WTC11 (cell line): ENCODE measurements at places on chromosomes 11 and 22. TPM values are rescaled to one million over a fixed set of nuclear protein-coding genes. Genes with fewer than 3 reads are reported as not detected.

GRCh38 chr11:112368381-112368780, 107.7 kb upstream of the PLET1 start:
- no peak overlapping the region for H3K4me3 ChIP-seq
- H3K27me3 ChIP-seq = peaks cover 3% of the 10 kb centered on the region; the same call in 1 of the 2 replicates
- no peak overlapping the region for H3K27ac ChIP-seq
- DNase-seq = no peak
- H3K36me3 ChIP-seq = no peaks in the 10 kb centered on the region; the same call in 1 of the 2 replicates

DNA sequence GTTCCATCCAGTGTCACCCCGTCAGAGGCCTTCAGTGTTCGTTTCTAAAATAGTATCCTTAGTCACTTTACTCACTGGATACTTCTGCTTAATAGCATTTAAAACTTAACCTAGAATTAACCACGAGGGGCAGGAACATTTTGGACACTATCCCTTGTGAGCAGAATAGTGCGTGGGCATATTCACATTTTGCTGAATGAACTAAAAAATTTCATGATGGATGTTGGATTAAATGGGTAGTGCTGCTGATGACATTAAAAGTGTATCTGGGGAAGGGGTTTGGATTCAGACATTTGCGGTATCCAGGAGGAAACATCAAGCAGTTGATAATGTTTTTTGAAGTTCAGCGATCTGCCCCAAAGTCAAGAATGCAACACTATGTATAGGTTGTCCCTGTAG, 750 bp upstream of the NAT10 start:
- peak overlapping the region; percentile 94 for H3K4me3 ChIP-seq
- peaks cover 31% of the 10 kb centered on the region for H3K36me3 ChIP-seq
- no peaks in the 10 kb centered on the region for H3K27me3 ChIP-seq
- H3K4me1 ChIP-seq = peaks cover 18% of the 10 kb centered on the region
- H3K27ac ChIP-seq = peak overlapping the region; percentile 99
- DNase-seq = no peak

GRCh38 chr11:60703374-60703773, 4.0 kb downstream of the MS4A8 start:
- no peaks in the 10 kb centered on the region; the same call in 1 of the 2 replicates for H3K27me3 ChIP-seq
- H3K36me3 ChIP-seq = no peaks in the 10 kb centered on the region
- H3K4me3 ChIP-seq = no peak overlapping the region
- no peak for DNase-seq
- H3K4me1 ChIP-seq = peaks cover 7% of the 10 kb centered on the region

GRCh38 chr22:46576556-46577367, 39.3 kb upstream of the CELSR1 start:
- H3K27me3 ChIP-seq = peaks cover 3% of the 10 kb centered on the region; the same call in 1 of the 2 replicates
- DNase-seq = peak; percentile 43
- H3K27ac ChIP-seq = no peak overlapping the region
- H3K4me3 ChIP-seq = peak overlapping the region; percentile 76

DNA sequence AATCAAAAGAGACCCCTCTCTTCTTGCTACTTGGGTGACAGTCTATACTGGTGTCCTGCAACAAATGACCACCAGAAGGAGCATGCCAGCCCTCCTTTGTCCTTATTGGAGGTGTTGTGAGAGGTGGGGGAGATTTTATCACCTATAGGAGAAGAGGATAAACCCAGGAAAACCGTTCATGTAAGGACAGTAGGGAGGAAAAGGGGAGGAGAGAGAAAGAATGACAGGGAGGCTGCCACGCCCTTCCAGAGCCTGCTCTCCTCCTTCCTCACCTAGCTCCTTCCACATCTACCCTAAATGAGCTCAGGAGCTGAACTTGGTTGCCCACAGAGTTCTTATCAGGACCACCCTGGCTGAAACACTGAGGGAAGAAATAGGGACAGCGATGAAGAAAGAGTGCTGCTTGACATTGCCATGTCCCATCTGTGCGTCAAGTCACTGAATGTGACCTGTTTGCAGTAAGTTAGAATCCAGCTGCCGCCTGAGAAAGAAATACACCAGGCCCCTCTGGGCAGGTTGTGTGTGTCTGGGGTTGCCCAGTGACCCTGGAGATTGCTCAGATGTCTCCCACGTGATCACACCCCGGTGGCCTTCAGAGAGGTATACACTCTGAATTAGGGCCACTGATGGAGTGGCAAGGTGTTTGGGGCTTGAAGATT, 40.4 kb upstream of the ETS1 start:
- H3K4me3 ChIP-seq = no peak overlapping the region
- DNase-seq = no peak
- no peaks in the 10 kb centered on the region for H3K36me3 ChIP-seq
- no peak overlapping the region for H3K27ac ChIP-seq
- H3K4me1 ChIP-seq = peaks cover 46% of the 10 kb centered on the region

GRCh38 chr22:23786261-23786710, 480 bp upstream of the SMARCB1 start:
- H3K36me3 ChIP-seq = peaks cover 9% of the 10 kb centered on the region; the same call in 1 of the 2 replicates
- no peak for DNase-seq
- peaks cover 30% of the 10 kb centered on the region for H3K4me1 ChIP-seq
- no peaks in the 10 kb centered on the region for H3K27me3 ChIP-seq
- H3K4me3 ChIP-seq = peak overlapping the region; percentile 89
- H3K27ac ChIP-seq = peak overlapping the region; percentile 98

- H3K27ac ChIP-seq = no peak overlapping the region
- no peak for DNase-seq
Measured at GRCh38 chr11:89633135-89633705, 76.9 kb upstream of the TRIM77 start.

DNA sequence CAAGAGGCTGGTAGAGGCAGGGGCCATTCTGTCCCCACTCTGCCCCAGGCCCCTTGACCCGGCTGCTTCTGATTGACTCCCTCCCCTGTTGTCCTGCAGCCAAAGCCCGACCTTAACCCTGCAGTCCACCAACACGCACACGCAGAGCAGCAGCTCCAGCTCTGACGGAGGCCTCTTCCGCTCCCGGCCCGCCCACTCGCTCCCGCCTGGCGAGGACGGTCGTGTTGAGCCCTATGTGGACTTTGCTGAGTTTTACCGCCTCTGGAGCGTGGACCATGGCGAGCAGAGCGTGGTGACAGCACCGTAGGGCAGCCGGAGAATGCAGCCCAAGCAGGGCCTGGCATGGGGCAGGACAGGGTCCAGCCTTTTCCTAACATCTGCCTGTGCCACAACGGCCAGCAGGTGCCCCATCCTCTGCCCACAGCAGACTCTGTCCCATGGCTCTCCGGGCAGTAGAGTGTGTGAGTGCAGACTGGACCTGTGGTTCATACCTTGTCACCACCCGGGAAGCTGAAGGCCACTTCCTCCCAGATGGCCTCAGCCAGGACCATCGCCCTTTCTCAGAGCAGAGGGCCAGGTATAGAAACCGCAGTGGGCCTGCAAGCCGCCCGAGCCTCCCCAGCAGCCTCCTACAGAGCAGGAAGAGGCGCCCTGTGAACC, 26.8 kb upstream of the MGAT3 start:
- no peaks in the 10 kb centered on the region for H3K27me3 ChIP-seq
- H3K27ac ChIP-seq = no peak overlapping the region
- DNase-seq = no peak
- peaks cover 5% of the 10 kb centered on the region; the same call in 1 of the 2 replicates for H3K36me3 ChIP-seq

- peak overlapping the region; percentile 78 for H3K27ac ChIP-seq
- H3K4me3 ChIP-seq = no peak overlapping the region
- H3K27me3 ChIP-seq = no peaks in the 10 kb centered on the region; the same call in 1 of the 2 replicates
- DNase-seq = no peak
- peaks cover 39% of the 10 kb centered on the region for H3K4me1 ChIP-seq
Measured at GRCh38 chr11:45078236-45079074, 68.0 kb upstream of the PRDM11 start.

- H3K27ac ChIP-seq = no peak overlapping the region
- no peak for DNase-seq
- no peaks in the 10 kb centered on the region for H3K36me3 ChIP-seq
- peaks cover 22% of the 10 kb centered on the region for H3K4me1 ChIP-seq
Measured at GRCh38 chr11:4699697-4700435, 2.2 kb upstream of the OR51E2 start.

DNA sequence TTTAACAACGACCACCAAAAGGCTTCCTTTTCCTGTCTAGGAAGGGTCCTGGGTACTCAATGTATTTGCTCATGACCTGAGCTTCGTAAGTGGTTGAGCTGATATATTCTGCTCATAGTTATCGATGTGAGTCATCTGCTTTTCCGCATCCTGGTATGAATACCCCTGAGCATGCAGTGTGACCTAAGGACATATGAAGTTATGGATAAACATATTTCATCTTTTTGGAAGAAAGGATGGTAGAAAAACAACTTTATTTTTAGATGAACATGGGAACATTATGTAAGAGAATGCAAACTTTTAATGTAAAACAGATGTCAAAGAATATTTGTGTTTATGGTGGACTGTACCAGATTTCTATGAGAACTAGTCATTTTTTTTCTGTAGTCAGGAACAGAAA, 28.4 kb downstream of the TRPC6 start:
- H3K36me3 ChIP-seq = no peaks in the 10 kb centered on the region
- H3K4me1 ChIP-seq = no peaks in the 10 kb centered on the region
- no peak overlapping the region for H3K27ac ChIP-seq

- peaks cover 28% of the 10 kb centered on the region for H3K4me1 ChIP-seq
- H3K36me3 ChIP-seq = no peaks in the 10 kb centered on the region
- no peak overlapping the region for H3K27ac ChIP-seq
- no peak for DNase-seq
- no peak overlapping the region for H3K4me3 ChIP-seq
Measured at GRCh38 chr11:120216426-120217102, 5.7 kb downstream of the OAF start.

- peaks cover 38% of the 10 kb centered on the region for H3K4me1 ChIP-seq
- peaks cover 25% of the 10 kb centered on the region for H3K36me3 ChIP-seq
- H3K27ac ChIP-seq = no peak overlapping the region
- no peaks in the 10 kb centered on the region for H3K27me3 ChIP-seq
Measured at GRCh38 chr11:19853016-19853415, 140.4 kb downstream of the NAV2 start.

DNA sequence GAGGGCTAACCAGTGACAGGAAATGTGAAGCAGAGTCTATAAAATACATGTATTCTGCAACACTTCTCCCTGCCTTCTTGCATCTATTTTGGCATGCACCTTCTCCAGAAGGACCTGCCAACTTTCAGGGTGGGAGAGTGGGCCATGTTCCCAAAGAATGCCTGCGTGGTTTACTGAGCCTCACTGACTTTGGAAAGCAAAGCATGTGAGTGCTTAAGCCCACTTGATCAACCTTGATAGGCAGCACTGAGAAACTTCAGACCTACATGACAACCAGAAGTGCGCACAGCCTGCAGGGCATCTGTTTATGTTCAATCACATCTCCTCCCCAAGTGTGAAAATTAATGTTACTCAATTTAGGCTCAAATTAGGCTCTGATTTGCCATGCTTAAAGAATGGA, 69.2 kb downstream of the AMOTL1 start:
- H3K36me3 ChIP-seq = peaks cover 19% of the 10 kb centered on the region
- H3K4me1 ChIP-seq = no peaks in the 10 kb centered on the region
- DNase-seq = no peak
- no peak overlapping the region for H3K4me3 ChIP-seq

- H3K36me3 ChIP-seq = no peaks in the 10 kb centered on the region
- H3K4me1 ChIP-seq = peaks cover 15% of the 10 kb centered on the region
- H3K27me3 ChIP-seq = peaks cover 12% of the 10 kb centered on the region
- H3K27ac ChIP-seq = no peak overlapping the region
- no peak for DNase-seq
Measured at GRCh38 chr11:134363161-134363560, 31.4 kb downstream of the GLB1L2 start.

GRCh38 chr11:7509966-7510365, 3.8 kb upstream of the PPFIBP2 start:
- no peak overlapping the region for H3K4me3 ChIP-seq
- no peak for DNase-seq
- peaks cover 28% of the 10 kb centered on the region for H3K4me1 ChIP-seq
- no peak overlapping the region for H3K27ac ChIP-seq
- no peaks in the 10 kb centered on the region for H3K36me3 ChIP-seq

DNA sequence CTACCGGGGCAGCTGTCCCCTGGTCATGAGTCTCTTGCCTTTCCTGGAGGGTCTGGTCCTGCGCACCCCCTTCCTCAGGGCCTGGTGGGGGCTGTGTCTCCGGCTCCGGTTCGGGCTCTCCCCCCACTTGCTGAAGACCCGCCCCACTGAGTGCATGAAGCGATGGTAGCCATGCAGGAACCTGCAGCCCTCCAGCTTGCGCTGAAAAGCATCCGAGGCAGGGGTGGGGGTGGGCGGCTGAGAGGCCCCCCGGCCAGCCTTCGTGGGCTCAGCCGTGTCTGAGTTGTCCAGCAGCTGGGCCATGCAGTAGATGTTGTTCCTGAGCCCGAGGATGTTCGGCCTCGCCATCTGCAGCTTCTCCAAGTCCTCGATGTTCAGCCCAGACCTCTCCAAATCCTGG, 2.8 kb downstream of the OSM start:
- peaks cover 5% of the 10 kb centered on the region for H3K4me1 ChIP-seq
- DNase-seq = no peak
- no peak overlapping the region for H3K27ac ChIP-seq
- no peaks in the 10 kb centered on the region for H3K36me3 ChIP-seq
- H3K27me3 ChIP-seq = peaks cover 7% of the 10 kb centered on the region

DNA sequence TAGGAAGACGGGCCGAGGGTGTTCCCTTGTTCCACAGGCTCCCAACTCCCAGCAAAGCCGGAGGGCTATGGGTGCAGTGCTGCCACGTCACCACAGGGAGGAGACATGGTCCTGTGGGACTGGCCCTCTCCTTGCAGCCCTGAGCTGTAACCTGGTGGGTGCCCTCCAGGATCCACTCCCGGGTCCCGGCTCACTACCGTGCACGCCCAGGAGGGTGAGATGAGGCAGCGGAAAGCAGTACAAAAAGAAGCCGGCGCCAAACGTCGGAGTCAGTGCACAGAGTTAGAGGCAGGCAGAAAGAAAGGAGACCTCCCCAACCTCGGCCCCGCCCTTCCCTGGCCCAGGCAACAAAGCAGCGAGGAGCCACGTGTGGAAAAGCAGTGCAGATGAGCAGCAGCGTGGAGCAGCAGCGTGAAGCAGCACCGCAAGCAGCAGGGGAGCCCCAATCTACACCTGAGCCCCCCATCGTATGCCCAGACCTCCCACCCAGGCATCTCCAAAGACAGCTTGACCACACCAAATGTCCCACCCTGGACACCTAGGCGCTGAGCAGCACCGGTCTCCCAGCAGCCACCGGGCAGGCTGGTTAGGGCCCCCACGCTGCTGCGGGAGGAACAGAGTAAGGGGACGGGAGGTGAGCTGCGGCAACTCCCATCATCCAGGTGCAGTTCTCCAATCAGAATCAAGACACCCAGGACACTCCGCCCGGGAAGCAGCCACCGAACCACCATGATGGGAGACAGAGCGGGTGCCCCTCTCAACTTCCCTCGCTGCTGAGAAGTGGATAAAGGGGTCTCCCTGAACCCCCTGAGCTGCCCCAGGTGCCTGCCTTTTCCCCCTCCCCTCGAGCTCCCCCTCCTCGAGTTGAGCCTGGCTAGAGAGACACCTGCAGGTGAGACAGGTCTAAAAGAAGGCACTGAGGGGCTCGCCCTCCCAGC, 28.8 kb downstream of the IGSF9B start:
- peaks cover 7% of the 10 kb centered on the region for H3K4me1 ChIP-seq
- no peak overlapping the region for H3K4me3 ChIP-seq
- H3K36me3 ChIP-seq = peaks cover 31% of the 10 kb centered on the region
- H3K27me3 ChIP-seq = no peaks in the 10 kb centered on the region

The P2RX3 gene
- 0.26 to 1.1 TPM (median 0.66 TPM) in 3 replicates for total RNA-seq

The DEUP1 gene
- 0.16 to 0.53 TPM (median 0.44 TPM) in 3 replicates for total RNA-seq

The SLC22A8 gene
- total RNA-seq = not detected in 3 replicates

The P2RX6 gene
- 0.13 to 0.69 TPM (median 0.30 TPM) in 3 replicates for total RNA-seq
